ENCODE measurements at places on chromosomes 3 and 15.

DNA sequence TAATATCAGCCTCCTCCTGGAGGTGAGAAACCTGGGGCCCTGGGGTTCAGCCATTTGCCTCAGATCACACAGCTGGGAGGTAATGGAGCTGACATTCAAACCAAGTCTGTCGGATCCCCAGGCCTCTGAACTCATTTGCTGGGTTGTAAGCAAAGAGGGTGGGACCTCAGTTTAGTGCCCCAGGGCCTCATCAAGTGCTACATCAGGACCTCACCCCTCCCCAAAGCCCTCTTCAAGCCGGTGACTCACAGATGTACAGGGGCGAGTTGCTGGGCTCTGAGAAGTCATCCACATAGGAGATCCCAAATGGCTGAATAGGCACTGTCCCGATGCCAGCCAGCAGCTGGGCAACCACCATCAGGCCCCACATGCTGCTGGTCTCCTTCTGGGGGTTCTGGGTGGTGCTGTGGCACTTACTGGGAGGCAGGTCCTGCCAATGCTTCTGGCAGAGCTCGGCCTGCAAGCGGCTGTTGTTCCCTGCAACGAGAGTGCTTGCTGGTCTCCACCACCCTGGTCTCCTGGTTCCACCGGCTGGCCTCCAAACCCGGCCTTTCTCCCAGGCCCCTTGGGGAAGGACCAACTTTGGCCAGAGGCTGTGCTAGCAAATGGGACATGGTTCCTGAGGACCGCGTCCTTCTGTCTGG, 59.2 kb upstream of the RAB6B start:
- DNase-seq = no peak

- DNase-seq = no peak
These were observed 112.9 kb downstream of the AKAP13 start for GRCh38 chr15:85493260-85493659.

GRCh38 chr3:122365073-122365472, 18.0 kb downstream of the MIX23 start:
- DNase-seq = no peak

DNA sequence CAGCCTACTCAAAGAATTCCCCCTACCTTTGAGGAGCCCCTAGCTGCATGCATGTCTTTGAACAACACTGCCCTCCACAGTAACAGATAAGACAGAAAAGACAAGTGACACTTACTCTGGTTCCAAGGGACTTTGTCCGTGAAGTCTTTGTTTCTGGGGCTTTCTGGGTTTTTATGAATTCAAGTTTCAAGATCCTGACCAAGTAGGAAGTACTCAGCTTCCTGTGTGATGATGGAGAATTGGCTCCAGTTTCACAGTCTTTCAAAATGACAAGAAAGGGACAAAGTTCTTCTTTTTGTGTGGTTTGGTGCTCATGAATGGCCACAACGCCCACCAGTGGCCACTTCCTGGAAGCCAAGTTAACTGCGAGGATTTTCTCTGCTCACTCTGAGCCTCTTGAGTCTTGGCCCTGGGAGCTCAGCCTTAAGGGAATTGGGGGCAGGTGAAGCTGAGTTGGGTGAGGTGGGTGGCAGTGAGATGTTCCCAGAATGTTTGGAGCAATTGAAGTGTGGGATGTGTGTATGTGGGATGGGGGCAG, at the start of gene CCR1:
CCR1 (minus strand) TSS at position 147 of the 538 bp plus-strand sequence. CDS start 4,000 bp downstream, outside the sequence.
- no peak for DNase-seq

- DNase-seq = no peak
These were observed 96.8 kb downstream of the DUT start for GRCh38 chr15:48427960-48428547.

DNA sequence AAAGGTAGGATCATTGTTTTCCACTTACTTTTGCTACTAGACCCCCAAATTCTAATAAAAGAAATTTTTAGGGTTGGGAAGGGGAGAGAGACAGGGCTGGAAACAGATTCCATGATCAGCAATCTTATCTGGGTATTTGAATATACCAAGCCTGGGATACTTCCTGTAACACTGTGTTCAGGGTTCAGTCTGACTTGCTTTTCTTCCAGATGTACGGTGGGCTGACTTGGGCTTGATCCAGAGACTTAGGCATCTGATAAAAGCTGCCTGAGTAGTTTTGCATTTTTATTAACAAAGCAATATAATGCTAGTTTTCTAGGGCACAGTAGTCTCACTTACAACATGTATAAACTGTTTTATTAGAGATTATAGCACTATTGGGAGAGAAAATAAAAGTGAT, 49.2 kb downstream of the KCNMB2 start:
- no peak for DNase-seq

- no peak for DNase-seq
These were observed 233.3 kb downstream of the RBMS3 start for GRCh38 chr3:29514170-29514569.

- DNase-seq = no peak
These were observed 1.9 kb downstream of the LEO1 start for GRCh38 chr15:51969728-51970127.

- no peak for DNase-seq
These were observed 1.4 kb downstream of the LYSMD2 start for GRCh38 chr15:51736069-51736468.

DNA sequence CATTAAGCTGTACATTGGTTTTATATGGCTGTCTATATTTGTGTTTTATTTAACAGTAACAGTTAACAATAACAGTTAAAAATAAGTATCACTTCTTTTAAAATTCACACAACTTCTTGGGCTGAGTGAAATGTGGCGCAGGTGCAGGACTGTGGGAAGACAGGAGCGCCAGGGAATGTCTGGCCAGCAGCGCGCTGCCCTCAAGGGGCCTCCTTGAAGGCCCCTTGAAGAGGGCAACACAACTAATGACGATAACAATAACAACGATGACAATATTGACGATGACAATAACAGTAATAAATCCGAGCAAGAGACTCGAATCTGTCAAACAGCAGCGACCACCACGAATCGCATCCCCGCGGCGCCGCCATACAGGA, 411 bp upstream of the PPP2R3A start:
- no peak for DNase-seq

DNA sequence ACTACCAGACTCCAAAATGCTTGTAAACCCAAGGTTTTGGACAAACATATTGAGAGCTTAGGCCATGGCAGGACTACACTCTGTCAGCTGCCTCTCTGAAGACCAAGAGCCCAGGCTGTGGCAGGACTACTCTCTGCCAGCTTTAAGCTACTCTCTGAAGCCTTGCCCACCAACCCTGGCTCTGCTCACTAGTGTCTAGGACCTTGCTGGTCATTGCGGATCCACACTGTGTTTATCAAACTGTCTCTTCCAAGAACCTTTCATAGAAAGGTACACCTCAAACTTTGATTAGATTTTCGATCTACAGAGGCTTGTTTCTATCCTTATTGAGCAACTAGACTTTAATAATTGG, 41.9 kb upstream of the MME start:
- DNase-seq = no peak

DNA sequence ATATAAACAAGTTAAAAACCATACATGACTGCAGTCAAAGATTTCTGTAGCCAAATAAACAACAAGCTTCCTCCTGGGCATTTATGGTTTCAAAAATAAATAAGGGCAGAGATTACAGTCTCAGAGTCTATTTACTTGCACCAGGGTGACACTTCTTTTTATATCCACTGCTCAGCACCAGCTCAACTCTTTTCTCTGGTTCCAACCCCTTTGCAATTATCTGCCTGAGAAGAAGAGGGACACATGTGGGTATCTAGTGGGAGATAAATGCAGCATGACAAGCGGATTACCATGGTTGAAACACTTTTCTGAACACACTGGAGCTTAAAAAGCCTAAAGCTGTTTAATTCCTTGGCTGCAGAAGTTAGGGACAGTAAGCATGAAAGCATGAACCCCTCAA, 311.5 kb downstream of the CNTN3 start:
- no peak for DNase-seq

DNA sequence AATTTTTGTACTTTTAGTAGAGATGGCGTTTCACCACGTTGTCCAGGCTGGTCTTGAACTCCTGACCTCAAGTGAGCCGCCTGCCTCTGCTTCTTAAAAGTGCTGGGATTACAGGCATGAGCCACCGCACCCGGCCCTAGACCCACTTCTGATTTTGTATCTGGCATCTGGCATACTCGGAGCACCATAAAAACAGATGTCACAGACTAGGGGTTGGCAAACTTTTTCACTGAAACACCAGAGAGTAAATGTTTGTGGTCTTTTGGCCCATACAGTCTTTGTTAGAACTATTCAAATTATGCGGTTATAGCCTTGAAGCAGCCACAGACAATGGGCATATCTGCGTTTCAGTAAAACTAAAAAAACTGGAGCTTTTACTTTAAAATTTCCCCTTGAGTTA, 110.7 kb downstream of the TJP1 start:
- DNase-seq = no peak

- no peak for DNase-seq
These were observed 23.0 kb upstream of the BFSP2 start for GRCh38 chr3:133376810-133377209.

DNA sequence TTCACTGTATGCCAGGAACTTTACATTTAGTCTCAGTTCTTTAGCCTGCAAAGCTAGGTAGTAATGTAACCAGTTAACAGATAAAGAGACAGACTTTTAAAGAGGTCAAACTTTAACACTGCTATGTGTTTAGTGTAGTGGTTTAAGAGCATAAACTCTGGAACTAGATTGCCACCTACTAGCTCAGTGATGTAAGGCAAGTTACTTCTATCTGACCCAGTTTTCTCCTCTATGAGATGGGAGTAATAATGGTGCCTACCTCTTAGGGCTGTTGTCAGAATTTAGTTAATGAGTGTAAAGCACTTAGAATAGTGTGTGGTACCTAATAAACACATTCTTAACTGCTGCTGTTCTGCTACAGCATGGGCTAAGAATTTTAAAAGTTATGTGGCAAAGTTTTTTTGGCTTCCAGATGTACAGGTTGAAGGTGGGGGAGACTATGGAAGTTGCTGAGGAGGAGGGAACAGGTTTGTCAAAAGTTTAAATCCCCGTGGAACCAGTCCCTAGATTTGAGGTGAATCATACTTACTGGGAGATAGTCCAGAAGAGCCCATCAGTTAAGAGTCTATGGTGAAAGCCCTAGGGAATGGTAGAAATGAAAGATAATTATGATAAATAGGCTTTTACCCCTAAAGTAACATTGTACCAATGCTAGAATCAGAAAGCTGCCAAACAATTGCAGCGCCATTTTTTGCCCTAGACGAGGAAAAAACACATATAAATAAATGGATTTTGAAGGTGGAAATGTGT, 13.9 kb downstream of the TSC22D2 start:
- DNase-seq = no peak

- no peak for DNase-seq
These were observed 435 bp downstream of the RAB27A start for GRCh38 chr15:55289011-55289745.

- no peak for DNase-seq
These were observed 72.7 kb upstream of the AKAP13 start for GRCh38 chr15:85307687-85308045.

DNA sequence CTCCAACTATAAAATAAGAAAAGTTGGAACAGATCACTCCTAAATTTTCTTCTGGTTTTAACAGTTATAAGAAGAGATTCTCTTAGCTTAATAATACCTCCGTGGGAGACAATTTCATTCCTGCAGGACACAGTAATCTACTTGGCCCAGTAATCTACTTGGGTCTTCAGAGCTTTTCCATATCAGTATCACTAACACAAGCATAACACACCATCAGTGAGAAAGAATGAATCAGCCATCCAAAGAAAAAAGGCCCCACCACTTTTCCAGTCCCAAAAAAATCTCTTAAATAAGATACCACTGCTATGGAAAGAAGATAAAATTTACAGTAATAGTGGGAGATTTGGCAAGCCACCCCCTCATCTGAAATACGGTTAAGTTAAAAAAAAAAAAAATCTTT, 20.2 kb downstream of the SIN3A start:
- DNase-seq = no peak

DNA sequence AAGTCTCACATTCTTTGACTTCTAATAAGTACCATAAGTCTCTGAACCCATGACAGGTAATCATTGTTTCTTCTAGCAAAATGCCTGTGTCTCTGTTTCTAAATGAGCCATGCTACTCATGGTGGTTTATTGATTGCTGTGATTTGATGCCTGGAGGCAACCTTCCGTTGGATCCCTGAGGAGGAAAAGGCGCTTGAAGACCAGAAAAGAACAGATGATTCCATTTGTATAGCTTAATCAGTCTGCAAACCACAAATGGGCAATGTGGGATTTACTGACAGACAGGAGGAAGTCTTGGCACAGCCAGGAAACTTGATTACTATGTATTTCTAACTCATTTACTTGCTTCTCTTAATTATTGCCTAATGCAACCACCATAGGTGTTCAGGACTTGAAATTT, 103.1 kb upstream of the MRPL3 start:
- DNase-seq = no peak

GRCh38 chr15:34927726-34928125, 41.8 kb downstream of the AQR start:
- DNase-seq = no peak

GRCh38 chr15:98745179-98745578, 96.8 kb downstream of the IGF1R start:
- DNase-seq = no peak

DNA sequence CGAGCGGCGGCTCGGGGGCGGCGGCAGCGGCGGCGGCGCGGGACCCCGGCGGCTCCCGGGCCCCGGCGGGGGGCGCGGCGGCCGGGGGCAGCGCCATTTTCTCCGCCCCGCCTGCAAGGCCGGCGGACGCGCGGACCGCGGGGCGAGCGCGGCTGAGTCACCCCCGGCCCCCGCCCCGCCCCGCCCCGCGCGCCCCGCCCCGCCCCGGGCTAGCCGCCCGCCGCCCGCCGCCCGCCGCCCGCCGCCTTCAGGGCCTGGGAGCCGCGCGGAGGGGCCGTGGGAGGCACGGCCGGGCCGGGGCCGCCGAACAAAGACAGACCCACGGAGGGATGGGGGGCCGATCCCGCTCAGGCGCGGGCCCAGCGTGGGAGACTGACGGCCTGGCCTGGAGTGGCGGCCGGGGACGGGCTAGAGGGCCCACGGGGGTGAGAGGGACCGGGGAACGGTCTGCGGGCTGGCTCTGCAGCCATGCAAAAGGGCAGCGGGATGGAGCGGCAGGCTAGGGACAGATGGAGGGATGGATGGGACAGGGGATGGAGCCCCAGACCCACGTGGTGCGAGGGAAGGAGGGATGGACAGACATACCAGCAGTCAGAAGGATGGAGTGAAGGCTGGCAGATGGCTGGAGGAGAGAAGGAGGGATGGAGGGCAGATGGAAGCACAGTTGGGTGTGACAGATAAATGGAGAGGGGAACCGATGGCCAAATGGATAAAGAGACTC, at the start of gene EIF4E3:
EIF4E3 (minus strand) TSS at position 132 of the 721 bp plus-strand sequence; CDS start at position 97, 35 bp downstream.
- no peak for DNase-seq

GRCh38 chr3:11570251-11570650, 73.5 kb downstream of the VGLL4 start:
- DNase-seq = no peak

DNA sequence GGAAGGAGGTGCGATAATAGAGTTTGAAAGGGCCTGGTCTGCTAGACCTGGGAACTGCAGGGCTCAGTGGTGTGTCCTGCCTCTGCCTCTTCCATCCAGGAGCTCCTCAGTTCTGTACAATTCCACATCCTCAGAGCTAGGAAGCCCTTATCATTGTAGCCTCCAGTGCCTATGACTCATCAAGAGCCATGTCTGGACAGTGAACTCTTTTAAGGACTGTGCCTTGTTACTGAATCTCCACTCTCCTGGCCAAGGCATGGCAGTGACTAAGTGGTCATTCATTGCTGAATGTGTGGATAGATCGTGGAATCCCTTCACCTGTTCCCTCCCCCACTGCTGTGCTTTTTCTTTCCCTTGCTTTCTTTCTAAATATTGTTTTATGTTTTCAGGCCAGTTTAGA, 2.9 kb downstream of the TIMP4 start:
- no peak for DNase-seq
